ENCODE measurements at places on chromosomes 5 and 9.

DNA sequence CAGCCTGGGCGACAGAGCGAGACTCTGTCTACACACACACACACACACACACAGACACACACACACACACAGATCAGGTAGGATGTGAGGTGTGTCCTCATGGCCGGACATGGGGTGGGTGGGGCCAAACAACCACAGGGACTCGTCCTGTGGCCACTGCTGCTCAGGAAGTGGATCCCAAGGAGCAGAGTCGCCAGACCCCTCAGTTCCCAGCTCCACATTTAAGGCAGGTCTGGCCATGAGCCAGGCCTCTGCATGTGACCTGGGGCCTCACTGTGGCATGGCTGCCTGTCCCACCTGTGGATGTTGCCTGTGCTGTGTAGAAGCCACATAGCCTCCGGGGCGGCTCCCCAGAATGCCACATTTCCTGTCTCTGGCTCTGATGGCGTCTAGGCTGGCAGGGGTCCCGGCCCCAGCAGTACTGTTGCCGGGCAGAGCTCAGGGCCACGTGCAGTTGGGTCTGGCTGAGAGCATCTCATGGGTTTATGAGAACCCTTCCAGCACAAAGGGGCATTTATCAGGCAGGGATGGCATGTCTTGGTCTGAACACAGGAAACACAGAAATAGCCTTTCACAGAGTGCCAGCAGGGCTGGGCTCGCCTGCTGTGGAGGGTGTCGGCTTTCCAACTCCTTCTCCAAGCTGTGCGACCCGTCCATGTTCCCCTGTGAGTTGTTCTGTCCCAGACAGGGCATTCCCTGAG, 9.9 kb upstream of the NINJ1 start:
- no peak for DNase-seq

DNA sequence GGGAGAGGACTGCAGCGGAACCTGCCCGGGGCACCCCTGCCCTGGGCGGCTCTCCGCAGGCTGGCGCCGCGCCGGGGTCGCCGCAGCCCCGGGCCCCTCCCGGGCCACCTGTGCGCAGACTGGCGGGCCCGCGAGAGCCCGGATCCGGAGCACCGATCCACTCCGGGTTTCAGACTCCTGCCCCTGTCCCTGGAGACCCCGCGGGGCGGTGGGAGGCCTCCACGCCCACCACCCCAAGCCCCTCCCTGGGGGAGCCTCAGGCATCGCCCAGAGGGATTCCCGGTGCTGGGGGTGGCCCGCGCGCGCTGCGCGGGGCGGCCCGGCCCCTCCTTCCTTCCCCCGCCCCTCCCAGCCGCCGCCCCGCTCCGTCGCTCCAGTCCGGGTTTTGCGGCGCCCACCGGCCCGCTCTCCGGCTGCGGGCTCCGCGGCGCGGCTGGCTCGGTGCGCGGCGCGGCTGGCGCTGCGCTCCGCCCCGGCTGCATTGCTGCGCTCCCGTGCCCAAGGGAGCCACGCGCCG, at the start of gene UNC5A:
UNC5A (plus strand) TSS at position 479 of the 517 bp plus-strand sequence. CDS start 192 bp downstream, outside the sequence.
- peak; percentile 94 for DNase-seq

DNA sequence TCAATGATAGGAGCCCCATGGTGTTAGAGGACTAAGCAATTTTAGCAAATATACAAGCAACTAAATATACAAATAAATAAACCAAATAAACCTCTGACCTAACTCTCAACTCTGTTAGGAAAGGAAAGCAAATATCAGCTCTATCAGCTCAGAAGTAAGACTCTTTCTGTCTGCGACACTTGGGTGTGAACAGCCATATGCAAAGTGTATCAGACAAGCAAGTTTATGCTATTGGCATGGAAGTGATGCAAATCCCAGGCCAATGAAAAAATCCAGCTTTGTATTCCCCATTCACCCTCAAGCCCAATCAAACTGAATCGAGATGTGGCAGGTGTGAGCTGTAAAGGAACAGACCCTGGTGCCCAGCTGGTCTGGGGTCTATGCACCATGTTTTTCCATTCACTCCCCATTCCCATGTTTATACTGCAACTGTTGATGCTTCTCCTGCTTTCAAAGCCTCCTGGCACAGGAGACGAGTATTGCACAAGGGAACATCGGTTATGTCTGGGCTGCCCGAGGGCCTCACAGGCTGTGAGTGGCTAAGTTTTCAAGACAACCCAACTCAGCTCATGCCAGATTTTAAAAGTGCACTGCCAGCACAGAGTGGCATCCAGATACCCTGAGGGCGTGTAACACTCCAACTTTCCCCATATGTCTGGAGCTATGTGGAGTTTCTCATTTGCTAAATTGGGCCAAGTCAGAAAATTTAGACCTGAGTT, 73.1 kb downstream of the FEM1C start:
- DNase-seq, result no peak

DNA sequence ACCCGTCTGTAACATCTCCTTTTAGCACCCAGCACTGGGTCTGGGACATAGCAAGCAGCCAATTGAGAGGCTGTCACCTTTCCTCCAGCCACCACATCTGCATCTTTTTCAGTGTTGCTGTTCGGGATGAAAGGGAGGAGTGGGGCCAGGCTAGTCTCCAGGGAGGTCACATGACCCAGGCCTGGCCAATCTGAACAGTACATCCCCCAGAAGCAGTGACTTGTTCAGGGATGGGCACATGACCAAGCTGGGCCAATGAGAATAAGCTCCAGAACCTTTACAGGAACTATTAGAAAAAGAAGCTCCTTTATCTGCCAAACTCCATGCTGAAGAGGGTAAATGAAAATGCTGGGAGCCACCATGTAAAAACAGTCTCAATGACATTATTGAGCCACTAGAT, 359.0 kb downstream of the SLIT3 start:
- peak; percentile 60 for DNase-seq

DNA sequence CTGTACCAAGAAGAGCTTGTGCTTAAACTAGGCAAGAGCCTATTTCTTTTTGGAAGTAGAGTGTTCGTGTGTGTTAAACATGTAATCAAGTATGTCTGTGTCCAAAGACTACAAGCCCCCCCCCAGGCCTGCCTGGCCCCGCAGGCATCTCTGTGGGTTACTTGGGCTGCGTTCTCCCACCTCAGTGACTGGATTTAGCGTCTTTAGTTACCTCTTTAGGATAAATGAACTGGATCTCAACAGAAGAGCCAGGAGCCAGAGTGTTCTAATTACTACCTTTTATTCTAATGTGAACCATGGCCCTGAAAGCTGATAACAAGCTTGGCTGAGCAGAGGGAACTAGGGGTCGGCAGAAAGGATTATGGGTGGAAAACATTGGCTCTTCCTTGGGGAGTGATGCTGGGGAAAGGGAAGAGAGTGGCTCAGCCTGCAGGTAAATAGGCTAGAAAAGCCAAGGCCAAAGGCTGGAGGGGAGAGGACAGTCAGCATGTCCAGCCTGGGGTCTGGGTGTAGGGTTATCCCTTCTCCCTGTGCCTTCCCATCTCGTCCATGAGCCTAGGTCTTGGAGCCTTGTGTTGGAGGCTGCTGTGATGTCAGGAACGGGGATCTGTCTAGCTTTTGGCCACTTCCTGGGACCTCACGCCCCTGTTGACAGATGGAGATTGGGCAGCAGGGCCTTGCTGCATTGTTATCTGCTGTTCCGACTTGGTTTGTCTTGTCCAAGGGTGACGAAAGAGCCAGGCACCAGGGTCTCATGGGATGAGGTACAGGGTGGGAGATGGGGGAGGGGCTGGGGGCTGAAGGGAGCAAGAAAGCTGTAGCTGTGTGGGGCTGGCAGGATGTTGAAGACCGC, 11.1 kb downstream of the CD74 start:
- no peak for DNase-seq

- DNase-seq, result no peak
Measured at GRCh38 chr5:51731421-51732029, 348.3 kb downstream of the ISL1 start.

DNA sequence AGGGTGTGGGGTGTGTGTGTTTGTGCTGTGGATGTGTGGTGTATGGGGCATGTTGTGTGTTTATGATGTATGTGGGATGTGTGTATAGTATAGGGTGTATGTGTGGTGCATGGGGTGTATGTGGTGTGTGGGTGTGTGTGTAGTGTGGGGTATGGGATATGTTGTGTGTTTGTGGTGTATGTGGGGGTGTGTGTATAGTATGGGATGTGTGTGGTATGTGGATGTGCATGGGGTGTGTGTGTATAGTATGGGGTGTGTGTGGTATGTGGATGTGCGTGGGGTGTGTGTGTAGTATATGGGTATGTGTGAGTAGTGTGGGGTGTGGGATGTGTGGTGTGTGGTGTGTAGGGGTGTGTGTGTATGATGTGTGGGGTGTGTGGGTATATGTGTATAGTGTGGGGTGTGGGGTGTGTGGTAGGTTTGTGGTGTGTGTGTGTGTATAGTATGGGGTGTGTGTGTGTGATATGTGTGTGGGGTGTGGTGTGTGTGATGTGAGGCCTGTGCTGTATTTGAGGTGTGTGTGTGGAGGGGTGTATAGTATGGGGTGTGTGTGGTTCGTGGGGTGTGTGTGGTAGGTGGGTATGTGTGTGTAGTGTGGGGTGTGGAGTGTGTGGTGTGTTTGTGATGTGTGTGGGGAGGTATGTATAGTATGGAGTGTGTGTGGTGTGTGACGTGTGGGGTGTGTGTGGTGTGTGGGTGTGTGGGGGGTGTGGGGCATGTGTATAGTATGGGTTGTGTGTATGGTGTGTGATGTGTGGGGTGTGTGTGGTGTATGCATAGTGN, 10.5 kb downstream of the ECSCR start:
- DNase-seq, result no peak

GRCh38 chr9:102642651-102643050, 352.5 kb upstream of the CYLC2 start:
- no peak for DNase-seq

DNA sequence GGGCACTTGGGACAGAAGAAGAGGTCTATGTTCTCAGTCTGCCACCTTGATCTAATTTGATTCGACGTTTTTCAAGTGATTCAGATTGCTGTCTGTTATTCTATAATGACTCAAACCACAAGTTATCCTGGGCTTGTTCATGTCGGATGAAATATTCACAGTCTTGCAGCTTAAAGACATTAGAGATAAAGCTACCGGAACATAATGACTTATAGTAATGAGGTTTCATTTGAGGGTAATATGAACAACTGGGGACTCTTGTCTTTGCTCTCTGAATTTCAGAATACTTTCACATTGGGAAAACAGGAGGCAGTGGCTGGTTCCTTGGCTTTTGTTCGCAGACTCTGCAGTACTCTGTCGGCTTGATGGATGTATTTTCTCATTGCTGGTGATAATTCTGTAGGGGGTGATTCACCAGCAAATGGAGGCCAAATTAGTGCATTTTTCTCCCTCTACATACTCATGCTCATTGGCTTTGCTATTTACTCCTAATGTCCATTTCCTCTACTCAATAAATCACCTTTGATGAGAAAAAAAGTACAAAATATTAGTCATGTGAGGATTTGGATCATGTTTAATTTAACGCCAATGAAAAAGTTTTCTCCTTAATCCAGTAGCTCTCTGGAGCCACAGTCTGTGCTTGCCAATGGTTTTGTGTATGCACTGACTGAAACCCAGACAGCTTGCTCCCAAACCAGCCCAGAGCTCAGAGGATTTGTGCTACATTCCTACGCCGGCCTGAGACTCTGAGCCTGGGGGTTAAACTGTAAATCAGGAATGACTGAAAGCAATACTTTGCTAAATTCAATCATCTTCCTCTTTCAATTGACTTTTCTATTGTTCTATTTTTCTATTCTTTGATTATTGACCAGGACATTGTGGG, 154.7 kb upstream of the ANKH start:
- no peak for DNase-seq

- DNase-seq, result no peak
Measured at GRCh38 chr9:97855486-97855875, 2.5 kb downstream of the FOXE1 start.

- DNase-seq, result no peak
Measured at GRCh38 chr5:139177809-139178588, 20.2 kb downstream of the SIL1 start.

DNA sequence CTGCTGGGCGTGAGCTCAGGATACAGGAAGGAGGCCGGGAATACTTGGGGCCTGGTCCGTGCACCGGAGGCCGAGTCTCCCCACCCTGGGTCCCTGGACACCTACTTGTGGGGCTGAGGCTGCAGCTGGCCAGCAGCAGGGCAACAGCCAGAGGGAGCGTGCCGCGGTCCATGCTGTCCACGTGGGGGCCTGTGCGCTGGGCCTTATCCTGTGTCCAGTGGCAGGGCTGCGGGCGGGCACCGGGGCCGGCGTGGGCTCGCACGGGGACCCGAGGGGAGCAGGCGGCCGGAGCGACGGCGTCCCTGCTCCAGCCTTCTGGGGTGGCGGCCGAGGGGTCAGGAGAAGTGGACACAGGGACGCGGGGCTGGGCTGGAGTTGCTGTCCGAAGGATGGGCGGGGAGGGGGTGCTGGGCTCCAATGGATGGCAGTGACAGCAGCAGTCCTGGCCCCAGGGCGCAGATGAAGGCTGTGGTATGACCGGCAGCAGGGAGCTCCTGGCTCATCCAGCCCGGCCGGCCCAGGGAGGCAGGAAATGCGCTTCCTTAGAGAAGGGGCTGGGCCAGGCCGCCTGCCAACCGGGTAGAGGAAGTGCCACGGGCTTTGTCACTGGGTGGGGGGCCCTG, at the start of gene ENG:
ENG (minus strand) TSS at position 475 of the 623 bp plus-strand sequence; CDS start at position 172, 303 bp downstream.
- DNase-seq, result no peak

GRCh38 chr9:116789081-116789480, 102.0 kb downstream of the TRIM32 start:
- DNase-seq, result peak; percentile 7

GRCh38 chr5:157484768-157485167, 24.8 kb downstream of the NIPAL4 start:
- DNase-seq, result no peak

- no peak for DNase-seq
Measured at GRCh38 chr5:67010684-67011409, 185.8 kb downstream of the CD180 start.

- no peak for DNase-seq
Measured at GRCh38 chr9:8419596-8420275, 620.2 kb upstream of the DMAC1 start.

- DNase-seq, result no peak
Measured at GRCh38 chr5:179377421-179378115, 32.3 kb upstream of the ADAMTS2 start.

DNA sequence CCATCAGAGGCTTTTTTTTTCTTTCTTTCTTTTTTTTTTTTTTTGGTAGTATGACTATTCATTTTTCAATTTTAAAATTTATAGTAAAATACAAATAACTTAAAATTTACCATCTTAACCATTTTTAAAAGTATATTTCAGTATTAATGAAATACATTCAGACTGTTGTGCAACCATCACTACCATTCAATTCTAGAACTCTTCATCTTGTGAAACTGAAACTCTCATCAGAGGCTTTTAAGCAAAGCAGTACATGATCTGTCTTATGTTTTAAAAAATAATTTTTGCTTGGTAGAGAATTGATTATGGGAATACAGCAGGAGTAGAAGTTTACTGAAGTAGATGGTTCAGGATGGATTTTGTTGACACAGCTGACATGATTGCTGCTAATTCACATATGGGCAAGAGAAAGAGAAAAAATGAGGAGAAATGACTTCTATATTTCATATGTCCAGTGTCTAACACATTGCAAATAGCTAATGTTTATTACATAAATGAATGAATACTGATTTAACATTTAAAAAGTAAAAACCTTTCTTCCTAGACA, 13.4 kb downstream of the ELOVL7 start:
- DNase-seq, result no peak

- DNase-seq, result no peak
Measured at GRCh38 chr9:35029852-35030251, 40.3 kb downstream of the DNAJB5 start.

All from NCI-H82 (cell line).